Progenitor cell of endocrine pancreas (in vitro differentiated cells): ENCODE measurements at places on chromosomes 4 and X. TPM values are rescaled to one million over a fixed set of nuclear protein-coding genes. Genes with fewer than 3 reads are reported as not detected.

The SERTM2 gene
- 0.72 and 0.95 TPM in 2 replicates for total RNA-seq

The SLC9A7 gene
- 9.5 and 11.1 TPM in 2 replicates for total RNA-seq

DNA sequence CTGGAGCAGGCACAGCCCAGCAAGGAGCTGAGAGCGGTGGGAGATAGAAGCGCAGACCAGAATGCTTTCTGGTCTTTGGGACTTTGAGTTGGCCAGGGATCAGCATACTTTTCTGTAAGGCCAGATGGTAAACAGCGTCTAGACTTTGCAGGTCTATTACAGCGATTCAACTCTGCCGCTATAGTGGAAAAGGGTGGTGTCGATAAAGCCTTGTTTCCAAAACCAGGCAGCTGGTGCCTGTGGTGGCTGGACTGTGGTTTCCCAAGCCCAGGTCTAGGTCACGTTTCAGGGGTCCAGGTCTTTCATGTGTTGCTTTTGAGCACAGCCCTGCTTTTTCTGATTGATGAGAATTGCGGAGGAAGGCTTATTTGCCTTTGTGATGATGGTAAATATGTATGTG is 40.1 kb downstream of the HTT-AS start:
- DNase-seq: no peak
- H3K36me3 ChIP-seq: no peaks in the 10 kb centered on the region
- H3K4me3 ChIP-seq: no peak overlapping the region
- H3K27me3 ChIP-seq: peaks cover 19% of the 10 kb centered on the region

The AMOT gene
- 444 and 494 TPM in 2 replicates for total RNA-seq

DNA sequence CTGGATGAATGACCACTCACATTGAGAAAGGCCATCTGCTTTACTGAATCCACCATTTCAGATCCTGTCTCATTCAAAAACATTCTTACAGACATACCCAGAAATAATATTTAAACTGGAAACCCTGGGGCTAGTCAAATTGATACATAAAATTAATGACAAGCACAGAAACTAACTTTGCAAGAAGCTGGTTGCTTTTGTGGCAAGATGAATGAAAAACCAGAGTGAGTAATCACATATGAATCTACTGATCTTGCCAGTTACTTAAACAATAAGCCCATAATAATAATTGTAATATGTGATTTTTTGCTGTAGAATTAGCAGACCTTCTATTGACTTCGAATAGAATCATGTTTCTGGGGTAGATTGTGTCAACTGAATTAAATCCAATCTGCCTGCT is 235.1 kb downstream of the PPARGC1A start:
- no peaks in the 10 kb centered on the region for H3K27me3 ChIP-seq
- no peak overlapping the region for H3K4me3 ChIP-seq
- no peaks in the 10 kb centered on the region for H3K4me1 ChIP-seq
- H3K27ac ChIP-seq: no peak overlapping the region
- H3K36me3 ChIP-seq: no peaks in the 10 kb centered on the region

DNA sequence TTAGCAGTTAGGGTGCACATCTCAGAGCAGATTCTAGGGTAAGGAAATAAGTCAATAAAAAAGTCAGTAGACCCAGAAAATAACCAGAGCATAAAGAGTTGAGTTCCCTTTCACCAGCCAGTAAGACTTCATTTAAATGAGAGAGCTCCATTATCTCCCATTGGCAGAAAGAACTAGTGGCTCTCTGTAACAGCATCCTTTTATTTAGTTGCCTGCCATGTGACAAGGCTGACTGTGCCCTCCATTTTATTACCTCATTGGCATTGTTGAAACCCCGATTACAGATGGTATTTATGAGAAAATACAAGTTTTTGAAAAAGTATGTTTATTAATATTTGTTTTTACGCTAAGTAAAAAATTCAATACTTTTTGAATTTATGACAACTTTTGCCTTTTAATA is 859.5 kb upstream of the NDST4 start:
- no peak overlapping the region for H3K4me3 ChIP-seq
- H3K4me1 ChIP-seq: peaks cover 2% of the 10 kb centered on the region

DNA sequence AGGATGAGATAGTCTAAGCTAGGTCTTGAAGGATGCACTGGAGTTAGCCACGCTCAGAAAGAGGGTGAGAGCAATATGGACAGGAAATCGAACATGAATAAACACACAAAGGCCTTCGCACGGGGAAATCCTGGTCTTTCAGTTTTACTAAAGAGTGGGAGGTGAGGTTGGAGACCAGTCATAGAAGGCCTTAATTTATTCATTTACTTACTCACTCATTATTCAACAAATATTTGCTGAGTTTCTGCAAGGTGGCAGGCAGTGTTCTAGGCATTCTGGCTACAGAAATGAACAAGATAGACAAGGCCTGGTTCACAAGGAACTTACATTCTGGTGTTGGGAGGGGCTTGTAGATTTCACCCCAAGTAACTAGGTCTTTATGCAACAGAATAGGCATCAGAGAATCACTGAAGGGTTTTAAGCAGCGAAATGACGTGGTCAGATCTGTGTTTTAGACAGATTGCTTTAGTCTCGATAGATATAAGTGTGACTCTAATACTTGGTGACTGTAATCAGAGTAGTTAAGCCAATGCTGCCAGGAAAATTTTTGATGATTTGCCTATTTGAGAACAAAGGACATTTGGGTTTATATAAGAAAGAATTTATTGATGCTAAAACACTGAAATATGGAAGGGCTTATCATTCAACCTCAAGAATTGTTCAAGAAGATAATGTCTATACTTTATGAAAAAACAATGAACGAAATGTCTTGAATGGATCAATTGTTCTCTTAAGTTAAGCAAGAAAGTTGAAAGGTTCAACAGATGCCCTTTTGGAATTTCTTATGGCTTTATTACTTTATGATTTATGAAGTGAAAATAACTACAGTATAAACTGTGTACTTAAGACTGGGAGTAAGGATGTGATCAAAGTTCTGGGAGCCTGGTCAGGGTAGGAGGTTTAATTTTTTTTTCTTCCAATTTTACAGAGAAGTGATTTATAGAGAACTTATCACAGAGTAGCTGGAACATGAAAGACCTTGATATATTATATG is 184.4 kb upstream of the CASK start:
- H3K27me3 ChIP-seq: no peaks in the 10 kb centered on the region
- H3K4me3 ChIP-seq: no peak overlapping the region
- H3K36me3 ChIP-seq: no peaks in the 10 kb centered on the region
- H3K4me1 ChIP-seq: no peaks in the 10 kb centered on the region
- H3K27ac ChIP-seq: no peak overlapping the region

DNA sequence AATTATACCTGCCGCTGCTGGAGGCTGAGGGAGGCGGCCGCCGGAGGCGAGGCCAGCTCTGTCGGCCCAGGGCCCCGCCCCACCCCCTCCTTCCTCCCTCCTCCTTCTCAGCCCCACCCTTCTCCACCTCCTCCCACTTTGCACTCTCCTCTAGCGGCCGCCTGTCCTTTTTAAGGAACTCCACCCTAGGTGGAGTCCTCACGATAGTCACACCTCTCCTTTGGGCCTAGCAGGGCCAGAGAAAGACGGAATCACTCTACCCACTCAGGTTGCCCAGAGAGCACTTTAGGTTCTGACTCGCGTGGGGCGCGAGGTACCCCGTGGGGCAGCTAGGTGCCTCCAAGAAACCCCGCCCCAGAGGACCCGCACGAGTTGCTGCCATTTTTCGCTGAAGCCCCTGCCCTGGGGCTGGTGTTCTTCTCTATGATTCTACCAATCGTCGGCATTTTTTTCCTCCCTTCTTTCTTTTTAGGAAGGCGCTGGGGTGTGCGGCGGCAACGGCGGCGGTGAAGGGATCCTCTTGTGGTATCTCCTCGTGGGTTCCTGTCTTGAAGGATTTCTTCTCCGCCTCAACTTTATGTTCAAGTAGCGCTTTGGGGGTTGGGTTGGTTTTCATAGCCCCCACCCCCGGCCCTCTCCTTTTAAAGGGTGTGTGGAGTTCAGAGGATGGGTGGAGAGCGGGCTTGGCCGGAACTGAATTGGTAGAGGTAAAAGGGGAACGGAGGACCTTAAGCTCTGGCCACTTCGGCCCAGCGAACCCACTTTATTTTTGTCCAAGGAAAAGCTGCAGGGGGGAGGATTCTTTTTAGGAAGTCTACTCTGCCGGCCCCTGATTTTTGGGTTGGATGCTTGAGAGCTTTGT is at the start of gene KLF8:
Gene KLF8, plus strand, starts transcription at position 136 of the 862 bp plus-strand sequence. CDS start 979 bp downstream, outside the sequence.
- peaks cover 29% of the 10 kb centered on the region for H3K27me3 ChIP-seq
- H3K4me1 ChIP-seq: peaks cover 1% of the 10 kb centered on the region
- no peak for DNase-seq
- H3K36me3 ChIP-seq: no peaks in the 10 kb centered on the region
- H3K4me3 ChIP-seq: peak within 1 kb of the TSS; percentile 61
- H3K27ac ChIP-seq: no peak within 1 kb of the TSS

DNA sequence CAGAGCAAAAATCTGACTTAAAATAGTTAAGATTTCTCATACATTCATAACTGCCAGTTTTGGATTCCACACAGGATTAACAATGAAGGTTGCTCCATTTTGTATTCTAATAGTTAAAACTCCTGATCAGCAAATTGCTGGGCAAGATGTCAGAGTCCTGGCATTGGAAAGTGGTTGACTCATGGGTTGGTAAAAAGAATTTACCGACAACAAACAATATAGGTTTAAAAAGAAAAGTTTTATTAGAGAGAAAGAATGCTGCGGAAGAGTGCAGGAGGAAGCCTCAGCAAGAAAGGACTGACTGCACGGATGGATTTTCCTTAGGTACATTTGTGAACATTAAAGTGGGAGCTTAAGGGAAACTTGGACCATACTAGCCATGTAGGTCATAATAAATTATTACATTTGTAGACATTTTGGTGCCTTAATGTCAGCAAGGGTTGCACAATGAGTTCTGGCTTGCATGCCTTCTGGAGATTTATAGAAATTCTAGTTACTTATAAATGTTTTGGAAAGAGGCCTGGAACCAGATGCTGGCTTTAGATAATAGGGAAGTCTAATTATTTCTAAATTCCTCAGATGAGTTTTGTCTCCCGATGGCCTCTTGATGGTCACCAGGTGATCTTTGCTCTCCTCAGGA is 25.4 kb upstream of the IL2 start:
- no peak overlapping the region for H3K4me3 ChIP-seq
- H3K27me3 ChIP-seq: no peaks in the 10 kb centered on the region
- H3K36me3 ChIP-seq: no peaks in the 10 kb centered on the region
- peaks cover 4% of the 10 kb centered on the region for H3K4me1 ChIP-seq

- no peaks in the 10 kb centered on the region for H3K4me1 ChIP-seq
- H3K4me3 ChIP-seq: no peak overlapping the region
- H3K36me3 ChIP-seq: no peaks in the 10 kb centered on the region
- no peak for DNase-seq
- peaks cover 21% of the 10 kb centered on the region for H3K27me3 ChIP-seq
Observed at GRCh38 chr4:174154215-174154854, 129.1 kb downstream of the FBXO8 start.

The PDZD4 gene
- total RNA-seq: 4.5 and 4.8 TPM in 2 replicates

- no peaks in the 10 kb centered on the region for H3K4me1 ChIP-seq
- no peak overlapping the region for H3K4me3 ChIP-seq
- H3K27me3 ChIP-seq: no peaks in the 10 kb centered on the region
- no peak for DNase-seq
Observed at GRCh38 chr4:78343682-78344081, 207.9 kb upstream of the ANXA3 start.

The PABPC1L2B gene
- total RNA-seq: not detected in 2 replicates

The JCHAIN gene
- not detected in 2 replicates for total RNA-seq

The CXCL3 gene
- 1.7 and 1.8 TPM in 2 replicates for total RNA-seq

The AWAT2 gene
- total RNA-seq: not detected in 2 replicates

The TLR3 gene
- 0.11 TPM in 1 of 2 replicates, not detected in the other for total RNA-seq

GRCh38 chr4:83906561-83906960 is 370.7 kb downstream of the GPAT3 start:
- H3K4me3 ChIP-seq: no peak overlapping the region
- no peaks in the 10 kb centered on the region for H3K4me1 ChIP-seq
- DNase-seq: no peak

The AFM gene
- total RNA-seq: 0.26 and 0.47 TPM in 2 replicates

The JADE3 gene
- total RNA-seq: 22.5 and 23.4 TPM in 2 replicates

The TMLHE gene
- 30.6 and 30.7 TPM in 2 replicates for total RNA-seq

- H3K27ac ChIP-seq: no peak overlapping the region
- peaks cover 3% of the 10 kb centered on the region for H3K27me3 ChIP-seq
- DNase-seq: no peak
- H3K4me3 ChIP-seq: no peak overlapping the region
Observed at GRCh38 chr4:93649828-93650227, 178.7 kb upstream of the ATOH1 start.

DNA sequence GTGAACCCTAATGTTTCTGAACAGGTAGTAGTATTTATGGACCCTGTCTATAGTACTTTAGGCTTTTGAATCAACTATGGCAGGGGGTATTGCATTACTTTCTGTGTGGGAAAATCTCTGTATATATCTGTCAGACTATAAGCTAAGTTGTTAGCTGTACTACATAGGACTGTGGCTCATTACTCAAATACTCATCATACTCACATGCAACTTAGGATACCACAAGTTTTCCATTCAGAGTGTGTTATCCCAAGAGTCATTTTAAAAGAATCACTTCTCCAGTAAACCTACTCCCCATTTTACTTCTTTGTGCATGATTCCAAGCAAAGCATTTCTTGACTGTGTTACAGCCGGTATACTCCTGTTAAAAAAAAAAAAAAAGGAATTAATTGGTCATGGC is 95.6 kb downstream of the PHOX2B start:
- DNase-seq: no peak
- no peak overlapping the region for H3K27ac ChIP-seq
- H3K4me1 ChIP-seq: peaks cover 18% of the 10 kb centered on the region
- no peaks in the 10 kb centered on the region for H3K36me3 ChIP-seq
- peaks cover 5% of the 10 kb centered on the region for H3K27me3 ChIP-seq

The HAUS3 gene
- 18.1 and 18.3 TPM in 2 replicates for total RNA-seq

DNA sequence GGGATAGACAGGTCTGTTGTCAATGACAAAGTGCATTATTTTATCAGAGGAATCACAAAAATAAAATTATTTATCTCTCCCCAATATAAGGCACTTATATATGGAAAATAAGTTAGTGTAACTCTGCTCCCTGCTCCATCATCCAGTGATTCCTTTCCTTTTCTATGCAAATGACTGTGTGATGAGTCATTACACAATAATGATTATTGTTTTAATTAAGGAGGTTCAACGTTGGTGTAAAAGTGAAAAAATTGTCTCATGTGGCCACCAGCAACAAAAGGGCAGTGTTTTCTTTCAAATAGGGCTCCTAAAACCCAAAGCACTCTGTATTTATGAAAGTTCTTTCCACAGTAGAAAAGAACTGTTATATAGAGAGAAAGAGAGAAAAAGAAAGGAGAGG is 16.7 kb downstream of the SLC7A11 start:
- H3K36me3 ChIP-seq: peaks cover 5% of the 10 kb centered on the region
- DNase-seq: no peak
- H3K27me3 ChIP-seq: no peaks in the 10 kb centered on the region
- no peak overlapping the region for H3K27ac ChIP-seq
- peaks cover 3% of the 10 kb centered on the region for H3K4me1 ChIP-seq
- H3K4me3 ChIP-seq: no peak overlapping the region

DNA sequence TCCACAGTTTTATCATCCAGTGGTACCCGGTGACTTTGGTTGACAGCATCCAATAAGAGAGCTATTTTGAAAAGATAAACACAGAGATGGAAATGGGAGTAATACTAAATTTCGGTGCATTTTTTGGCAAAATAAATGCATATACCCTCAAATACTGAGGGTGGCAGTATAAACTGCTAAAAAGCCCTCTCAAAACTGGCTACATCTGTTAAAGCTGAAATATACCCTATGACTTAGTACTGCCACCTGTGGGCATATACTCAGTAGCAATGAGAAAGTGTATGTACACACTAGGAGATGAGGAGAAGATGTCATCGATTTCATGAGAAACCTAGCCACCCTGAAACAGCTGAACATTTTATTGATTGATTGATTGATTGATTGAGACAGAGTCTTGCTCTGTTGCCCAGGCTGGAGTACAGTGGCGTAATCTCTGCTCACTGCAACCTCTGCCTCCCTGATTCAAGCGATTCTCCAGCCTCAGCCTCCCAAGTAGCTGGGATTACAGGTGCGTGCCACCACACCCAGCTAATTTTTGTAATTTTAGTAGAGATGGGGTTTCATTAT is 12.2 kb upstream of the TMEM128 start:
- H3K4me1 ChIP-seq: peaks cover 27% of the 10 kb centered on the region
- no peak for DNase-seq
- no peaks in the 10 kb centered on the region for H3K27me3 ChIP-seq
- no peaks in the 10 kb centered on the region for H3K36me3 ChIP-seq
- H3K27ac ChIP-seq: peak overlapping the region; percentile 93

The ATOH1 gene
- 0.36 TPM in 1 of 2 replicates, not detected in the other for total RNA-seq
